Stimulated activated CD4-positive, alpha-beta T cell treated with anti-CD3 and anti-CD28 coated beads, Interleukin-4, amount 100 ng/mL, for 48 hours (primary cell): ENCODE measurements at places on chromosomes 11 and 22.

DNA sequence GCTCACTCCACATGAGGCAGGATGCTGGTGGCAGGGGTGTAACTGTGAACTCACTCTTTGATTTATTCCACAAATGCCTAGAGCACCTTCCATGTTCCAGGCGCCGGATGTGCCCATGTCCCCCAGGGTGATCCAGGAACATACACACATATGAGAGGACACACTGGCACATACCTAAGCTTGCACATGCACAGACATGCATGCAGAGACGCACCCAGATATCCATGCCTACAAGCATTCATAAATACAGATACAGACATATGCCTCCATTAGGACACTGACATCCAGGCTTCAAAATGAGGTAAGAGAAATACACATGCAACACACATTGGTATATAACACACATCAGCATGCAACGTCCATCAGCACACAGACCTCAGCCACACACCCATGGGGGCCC, 4.5 kb downstream of the OSM start:
- no peak for DNase-seq

- DNase-seq = no peak
These were observed 90.3 kb downstream of the PAX6 start for GRCh38 chr11:31720671-31721365.

DNA sequence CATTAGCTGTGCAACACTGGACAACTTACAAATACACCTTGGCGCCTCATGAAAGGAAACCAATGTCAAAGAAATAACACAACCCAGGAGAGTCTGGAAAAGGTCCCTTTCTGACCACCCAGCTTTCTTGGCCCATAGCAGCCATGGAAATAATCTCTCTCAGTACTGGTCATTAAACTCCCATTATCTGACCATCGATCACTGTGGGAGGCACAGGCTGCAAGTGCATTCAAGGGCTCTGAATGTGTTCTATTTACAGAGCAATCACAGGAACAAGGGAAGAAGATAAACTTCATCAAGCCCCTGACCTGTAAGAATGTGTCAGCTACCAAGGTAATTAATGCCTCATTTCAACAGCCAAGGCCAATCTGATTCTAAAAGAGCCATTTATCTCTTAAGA, 40.1 kb downstream of the CTSC start:
- no peak for DNase-seq

DNA sequence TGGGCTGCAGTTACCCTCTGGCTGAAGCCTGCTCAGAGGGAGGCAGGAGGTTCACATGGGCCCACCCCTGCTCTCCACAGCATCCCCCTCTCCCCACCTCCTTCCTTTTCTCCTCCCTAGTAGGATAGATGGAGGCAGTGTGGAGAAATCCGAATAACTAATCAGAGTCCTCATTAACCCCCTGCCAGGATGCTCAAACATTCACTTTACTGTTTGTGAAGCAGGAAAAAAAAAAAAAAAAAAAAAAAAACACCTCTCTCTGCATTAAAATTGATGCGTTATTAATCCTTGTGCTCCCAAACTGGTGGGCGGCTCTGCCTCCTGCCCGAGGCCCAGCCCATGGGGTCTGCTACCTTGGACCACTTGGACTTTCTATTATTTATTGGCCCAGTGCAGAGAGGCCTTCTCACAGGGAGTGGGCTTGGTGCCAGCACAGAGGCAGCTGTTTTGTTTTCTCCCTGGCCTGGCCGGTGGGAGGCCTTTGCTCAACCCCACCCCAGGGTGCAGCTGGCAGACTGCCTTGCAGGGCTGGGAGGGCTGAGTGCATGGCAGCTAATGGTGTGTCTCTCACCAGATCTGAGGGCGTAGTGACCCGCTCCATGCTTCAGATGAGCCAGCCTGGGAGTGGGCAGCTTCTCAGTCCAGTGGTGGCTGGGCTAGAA, 150.7 kb downstream of the PKNOX2 start:
- no peak for DNase-seq

DNA sequence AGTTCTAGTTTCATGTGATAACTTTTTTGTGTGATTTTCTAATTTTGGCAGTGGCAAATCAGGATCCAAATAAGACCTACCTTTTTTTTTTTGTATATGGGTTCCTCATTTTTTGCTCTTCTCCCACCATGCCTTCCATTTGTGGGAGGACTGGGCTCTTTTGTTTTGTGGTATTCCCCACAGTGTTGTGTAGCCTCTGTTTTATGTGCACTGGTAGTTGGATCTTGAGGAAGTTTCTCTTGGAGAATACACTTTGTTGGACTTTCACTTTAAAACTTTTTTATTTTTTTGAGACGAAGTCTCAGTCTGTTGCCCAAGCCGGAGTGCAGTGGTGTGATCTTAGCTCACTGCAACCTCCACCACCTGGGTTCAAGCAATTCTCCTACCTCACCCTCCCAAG, 39.7 kb downstream of the PPP6R3 start:
- no peak for DNase-seq

DNA sequence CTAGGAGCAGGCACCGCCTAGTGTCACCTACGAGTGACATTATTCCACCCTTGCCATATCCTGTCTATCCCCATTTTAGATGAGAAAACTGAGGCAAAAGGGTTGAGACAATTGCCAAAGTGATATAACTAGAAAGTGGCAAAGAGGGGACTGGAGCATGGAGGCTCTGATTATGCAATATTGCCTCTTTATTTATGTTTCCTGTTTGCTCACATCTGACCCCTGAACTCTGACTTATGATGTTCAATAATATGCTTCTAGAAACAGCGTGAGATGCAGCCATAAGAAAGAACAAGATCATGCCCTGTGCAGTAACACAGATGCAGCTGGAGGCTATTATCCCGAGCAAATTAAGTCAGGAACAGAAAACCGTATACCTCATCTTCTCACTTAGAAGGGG, 7.7 kb downstream of the ELF5 start:
- DNase-seq = no peak

DNA sequence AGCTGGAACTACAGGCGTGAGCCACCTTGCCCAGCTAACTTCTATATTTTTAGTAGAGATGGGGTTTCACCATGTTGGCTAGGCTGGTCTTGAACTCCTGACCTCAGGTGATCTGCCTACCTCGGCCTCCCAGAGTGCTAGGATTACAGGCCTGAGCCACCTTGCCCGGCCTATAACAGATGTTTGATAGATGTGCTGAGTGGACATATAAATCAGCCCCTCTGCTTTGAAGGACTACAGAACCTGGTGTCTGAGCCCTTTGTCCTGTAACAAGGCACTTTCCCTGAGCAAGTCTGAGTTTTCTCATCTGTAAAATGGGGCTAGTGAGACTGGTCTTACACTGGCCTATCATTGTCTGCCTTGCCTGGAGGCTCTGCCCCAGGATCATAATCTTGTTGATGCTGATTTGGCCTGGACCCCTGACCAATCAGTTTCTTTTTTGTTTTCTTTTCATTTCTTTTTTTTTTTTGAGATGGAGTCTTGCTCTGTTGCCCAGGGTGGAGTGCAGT, 7.0 kb downstream of the RIN1 start:
- DNase-seq = no peak

DNA sequence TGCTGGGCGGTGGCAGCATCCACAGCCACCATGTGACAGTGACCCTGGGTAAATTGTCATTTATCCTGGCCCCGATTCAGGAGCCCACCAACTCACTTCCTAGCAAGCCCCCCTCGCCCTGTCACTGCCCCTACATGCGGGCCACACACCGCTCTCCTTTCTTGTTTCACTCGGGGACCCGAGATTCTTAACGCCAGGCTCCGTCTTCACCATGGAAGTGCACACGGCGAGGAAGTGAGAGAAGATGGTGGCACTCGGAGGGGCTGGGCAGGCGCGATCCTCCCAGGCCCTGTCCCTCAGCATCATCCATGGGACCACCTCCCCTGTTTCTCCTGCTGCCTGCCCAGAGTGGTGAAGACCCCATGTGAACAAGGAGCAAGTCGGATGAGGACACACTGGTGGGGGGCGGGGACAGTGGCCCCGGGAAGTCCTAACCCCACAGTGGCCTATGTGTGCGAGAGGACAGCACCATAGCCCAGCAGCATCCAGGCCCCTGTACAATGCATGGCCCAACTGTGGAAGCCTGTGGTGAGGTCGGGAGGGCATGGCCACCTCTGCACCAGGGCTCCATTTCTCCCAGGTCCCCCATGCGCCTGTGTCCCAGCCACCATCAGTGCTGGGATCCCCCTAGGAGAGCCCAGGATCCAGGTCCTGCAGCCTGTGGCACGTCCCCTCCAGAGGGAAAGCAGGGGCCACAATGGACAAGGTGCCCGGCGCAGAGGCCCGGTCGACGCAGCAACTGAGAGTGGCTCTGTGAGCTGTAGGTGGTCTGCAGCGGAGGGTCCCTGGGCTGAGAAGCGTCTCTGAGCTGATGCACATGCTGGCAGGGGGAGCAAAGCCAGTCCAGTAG, 262.8 kb downstream of the BRD1 start:
- no peak for DNase-seq

GRCh38 chr11:115366826-115367225, 137.4 kb downstream of the CADM1 start:
- DNase-seq = no peak

DNA sequence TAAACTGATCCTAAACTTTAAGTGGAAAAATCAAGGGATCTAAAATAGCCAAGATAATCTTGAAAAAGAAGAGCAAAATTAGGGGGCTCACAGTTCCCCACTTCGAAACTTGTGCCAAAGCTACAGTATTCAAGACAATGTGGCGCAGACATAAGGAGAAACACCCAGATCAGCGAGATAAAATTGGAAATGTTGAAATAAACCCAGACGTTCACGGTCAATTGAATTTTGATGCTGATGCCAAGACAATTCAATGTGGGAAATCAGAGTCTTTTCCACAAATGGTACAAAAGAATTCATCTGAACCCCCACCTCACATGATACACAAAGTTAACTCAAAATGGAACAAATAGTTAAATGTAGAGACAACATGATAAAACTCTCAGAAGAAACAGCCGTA, 601.6 kb downstream of the BRD1 start:
- DNase-seq = no peak

GRCh38 chr11:12083380-12083779, 27.0 kb upstream of the MICAL2 start:
- no peak for DNase-seq

GRCh38 chr11:9461063-9461759, 399 bp downstream of the ZNF143 start:
- peak; percentile 64 for DNase-seq

- no peak for DNase-seq
These were observed 127.2 kb upstream of the SLC5A12 start for GRCh38 chr11:26849036-26849435.

DNA sequence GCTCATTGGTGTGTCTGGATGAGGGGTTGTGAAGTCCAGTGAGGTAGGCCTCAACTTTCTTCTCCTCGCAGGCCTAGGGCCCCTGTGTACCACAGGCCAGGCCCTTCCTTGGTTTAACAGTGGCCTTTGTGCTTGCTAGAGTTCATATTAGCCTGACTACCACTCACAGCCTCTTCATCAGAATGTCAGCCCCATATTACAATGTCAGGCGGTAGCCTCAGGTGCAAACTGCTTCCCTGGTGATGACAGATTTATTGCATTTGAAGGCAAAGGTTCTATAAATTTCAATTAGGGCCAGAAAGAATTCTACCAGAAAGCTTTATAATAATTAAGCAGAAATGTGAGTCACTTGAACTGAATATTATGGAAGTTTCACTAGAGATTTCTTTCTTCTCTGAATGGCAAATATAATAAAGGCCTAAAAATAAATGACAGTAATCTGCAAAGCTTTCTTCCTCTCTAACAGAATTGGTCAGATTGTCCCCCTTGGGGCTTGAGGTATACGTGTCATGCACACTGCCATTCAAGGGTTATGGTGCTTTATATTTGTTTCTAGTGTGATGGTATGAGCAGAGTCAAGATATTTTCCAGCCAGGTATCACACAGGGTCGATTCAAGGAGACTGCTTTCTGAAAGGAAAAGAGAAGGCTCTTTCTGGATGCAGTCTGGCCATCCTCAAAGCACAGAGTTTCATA, 210.3 kb downstream of the CWF19L2 start:
- DNase-seq = no peak

GRCh38 chr22:33130473-33130872, 72.3 kb upstream of the SYN3 start:
- no peak for DNase-seq

GRCh38 chr11:108858622-108859021, 193.8 kb downstream of the DDX10 start:
- no peak for DNase-seq

- no peak for DNase-seq
These were observed 371.2 kb downstream of the DYNC2H1 start for GRCh38 chr11:103480421-103480820.

- no peak for DNase-seq
These were observed 527 bp upstream of the MRPL48 start for GRCh38 chr11:73787051-73787642.

DNA sequence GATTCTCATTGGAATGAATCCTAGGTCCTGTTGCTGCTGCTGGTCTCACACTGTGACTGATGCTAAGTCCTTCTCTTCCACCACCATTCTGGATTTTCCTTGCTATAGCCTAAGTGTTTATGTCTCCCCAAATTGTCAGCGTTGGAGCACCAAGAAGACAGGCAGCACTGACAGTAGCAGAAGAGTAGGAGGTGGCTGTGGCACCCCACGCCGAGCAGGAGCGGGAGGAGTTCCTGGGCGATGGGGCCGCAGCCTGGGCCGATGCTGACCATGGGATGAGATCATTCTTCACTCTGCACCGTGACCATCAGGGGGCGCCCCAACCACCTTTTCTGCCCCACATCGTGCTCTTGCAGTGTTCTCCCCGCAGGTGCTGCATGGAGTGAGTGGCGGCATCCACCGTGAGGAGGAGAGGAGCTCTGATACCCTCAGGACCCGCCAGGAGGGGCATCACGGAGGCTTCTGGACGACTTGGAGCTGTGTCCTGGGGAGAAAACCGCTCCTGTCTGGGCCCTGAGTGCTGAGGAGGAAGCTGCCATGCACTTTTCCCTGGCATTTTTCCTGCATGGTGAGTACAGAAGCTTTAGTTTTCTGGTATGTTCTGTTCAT, 57.0 kb downstream of the LRRC74B start:
- DNase-seq = peak; percentile 84

DNA sequence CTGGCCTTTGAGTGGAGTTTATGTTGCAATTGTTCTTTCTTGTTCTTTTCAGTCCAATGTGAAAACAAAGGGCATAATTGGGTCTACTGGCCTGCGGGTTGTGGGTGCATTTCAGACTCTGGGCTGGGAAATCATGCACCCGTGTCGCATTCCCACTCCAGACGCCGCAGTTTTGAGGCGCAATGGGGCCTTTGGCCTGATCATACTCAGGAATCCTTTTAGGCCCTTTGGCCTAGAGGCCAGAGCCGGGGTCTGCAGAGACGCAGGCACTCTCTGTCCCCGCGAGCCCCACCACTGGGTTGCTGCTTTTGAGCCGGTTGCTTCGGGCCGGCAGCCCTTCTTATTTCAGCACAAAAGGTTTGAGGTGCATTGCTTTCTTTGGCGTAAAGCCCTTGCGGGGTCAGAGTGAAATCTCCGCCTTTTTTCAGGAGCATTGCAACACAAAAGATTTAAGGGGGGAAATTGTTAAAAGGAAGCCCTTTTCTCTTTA, 48.4 kb upstream of the DBX1 start:
- DNase-seq = no peak
